NCI-H460 (cell line): ENCODE measurements at places on chromosomes 4 and X.

GRCh38 chr4:123350191-123350544 lies 46.4 kb upstream of the SPRY1 start:
- DNase-seq = no peak

- DNase-seq = no peak
Measured at GRCh38 chr4:121253961-121254360, 89.8 kb upstream of the TNIP3 start.

GRCh38 chr4:84672177-84672576 lies 89.2 kb downstream of the CDS1 start:
- no peak for DNase-seq

DNA sequence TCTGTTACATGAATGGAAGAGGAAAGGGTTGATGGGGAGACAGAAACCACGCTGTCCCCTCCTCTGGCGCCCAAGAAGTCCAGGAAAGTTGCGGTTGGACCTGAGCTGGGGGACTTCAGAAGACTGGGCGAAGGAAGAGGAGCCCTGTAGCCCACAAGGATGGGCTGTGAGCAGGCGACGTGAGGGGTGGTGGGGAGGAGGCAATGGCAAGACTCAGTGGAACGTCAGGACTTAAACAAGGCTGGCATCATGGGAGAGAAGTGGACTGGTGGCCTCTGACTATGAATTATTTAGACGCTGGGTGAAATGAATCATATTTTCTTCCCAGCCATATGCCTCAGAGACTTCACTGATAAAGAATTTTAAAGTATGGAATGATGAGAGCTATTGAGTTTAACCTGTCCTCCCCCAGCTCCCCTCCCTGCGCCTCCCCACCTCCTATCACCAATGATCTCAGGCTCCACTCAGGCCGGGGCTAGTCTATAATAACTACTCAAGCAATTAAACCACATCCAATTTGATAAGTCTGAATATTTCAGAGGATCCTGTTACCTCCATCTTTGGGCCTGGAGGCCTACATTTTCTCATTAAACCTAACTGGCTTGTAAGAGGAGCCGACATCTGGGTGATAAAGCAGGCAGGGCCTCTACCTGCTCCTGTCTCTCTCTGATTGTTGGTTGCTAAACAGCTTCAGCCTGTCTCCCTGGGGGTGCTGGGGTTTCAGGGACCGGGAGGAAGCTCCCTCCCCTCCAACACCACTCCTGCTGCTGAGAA lies 63.6 kb downstream of the SMIM20 start:
- no peak for DNase-seq

- no peak for DNase-seq
Measured at GRCh38 chrX:16966752-16967448, 20.4 kb downstream of the REPS2 start.

DNA sequence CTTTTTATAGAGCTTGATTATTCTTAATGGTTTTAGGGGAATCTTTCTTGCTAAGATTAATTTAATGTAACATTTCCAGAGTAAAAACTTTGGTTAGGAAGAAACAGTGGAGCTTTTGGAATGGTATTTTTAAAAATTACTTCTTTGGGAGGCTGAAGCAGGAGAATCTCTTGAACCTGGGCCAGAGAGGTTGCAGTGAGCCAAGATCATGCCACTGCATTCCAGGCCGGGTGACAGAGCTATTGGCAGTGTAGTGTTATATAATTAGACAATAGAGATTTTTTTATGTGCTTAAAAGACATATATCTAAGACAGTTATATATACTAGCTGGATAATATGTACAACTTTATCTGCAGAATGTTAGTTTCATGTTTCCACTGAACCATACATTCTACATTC lies 585.6 kb downstream of the ADGRL3 start:
- no peak for DNase-seq

DNA sequence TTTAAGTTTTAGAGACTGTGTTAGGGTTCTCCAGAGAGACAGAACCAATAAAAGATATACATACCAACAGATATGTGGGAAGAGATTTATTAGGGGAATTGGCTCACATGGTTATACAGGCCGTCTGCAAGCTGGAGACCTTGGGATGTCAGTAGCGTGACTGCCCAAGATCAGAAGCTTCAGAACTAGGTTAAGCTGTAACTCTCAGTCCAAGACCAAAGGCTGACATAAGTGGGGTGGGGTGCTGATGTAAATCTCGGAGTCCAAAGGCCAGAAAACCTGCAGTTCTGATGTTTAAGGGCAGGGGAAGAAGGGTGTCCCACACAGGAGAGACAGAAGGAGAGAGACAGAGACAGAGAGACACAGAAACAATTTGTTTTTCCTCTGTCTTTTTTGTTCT lies 10.5 kb downstream of the CLDN34 start:
- no peak for DNase-seq

DNA sequence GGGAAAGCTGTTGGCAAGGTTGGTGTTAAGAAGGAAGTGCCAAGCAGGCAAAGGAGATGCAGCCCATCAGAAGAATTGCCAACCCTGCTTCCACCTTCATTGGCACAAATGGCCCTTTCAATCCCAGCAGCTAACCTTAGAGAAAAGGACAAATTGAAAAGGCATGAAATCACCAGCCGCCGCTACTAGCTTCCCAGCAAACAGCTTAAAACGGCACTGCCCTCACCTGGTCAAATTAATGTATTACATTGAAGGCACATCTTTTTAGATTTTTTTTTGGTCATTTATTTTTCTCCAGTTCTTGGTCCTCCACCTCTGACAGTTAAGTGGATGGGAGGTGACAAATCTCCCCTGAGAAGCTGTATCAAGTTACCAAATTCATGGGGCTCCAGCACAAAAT lies 51.0 kb upstream of the NHSL2 start:
- peak; percentile 33 for DNase-seq

DNA sequence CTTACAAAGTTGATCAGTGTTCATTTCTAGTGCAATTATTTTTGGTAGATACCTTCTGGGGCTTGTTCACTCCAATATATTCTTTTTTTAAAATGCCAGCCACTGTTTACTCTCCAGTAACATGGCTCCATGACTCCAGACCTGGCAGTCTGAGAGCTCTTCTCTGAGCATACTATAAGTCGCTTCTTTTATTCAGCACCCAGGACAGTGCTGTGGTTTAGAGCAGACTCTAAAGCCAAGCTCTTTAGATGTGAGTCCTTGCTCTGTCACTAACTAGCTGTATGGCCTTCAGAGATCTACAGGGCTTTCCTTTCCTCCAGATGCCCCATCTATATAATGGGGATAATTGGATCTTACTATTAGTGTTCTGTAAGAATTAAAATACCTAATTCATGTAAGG lies 200.2 kb upstream of the FAM241A start:
- no peak for DNase-seq

- DNase-seq = no peak
Measured at GRCh38 chr4:113943863-113944262, 35.6 kb downstream of the ARSJ start.

GRCh38 chr4:144614850-144615585 lies 30.9 kb upstream of the HHIP start:
- no peak for DNase-seq

DNA sequence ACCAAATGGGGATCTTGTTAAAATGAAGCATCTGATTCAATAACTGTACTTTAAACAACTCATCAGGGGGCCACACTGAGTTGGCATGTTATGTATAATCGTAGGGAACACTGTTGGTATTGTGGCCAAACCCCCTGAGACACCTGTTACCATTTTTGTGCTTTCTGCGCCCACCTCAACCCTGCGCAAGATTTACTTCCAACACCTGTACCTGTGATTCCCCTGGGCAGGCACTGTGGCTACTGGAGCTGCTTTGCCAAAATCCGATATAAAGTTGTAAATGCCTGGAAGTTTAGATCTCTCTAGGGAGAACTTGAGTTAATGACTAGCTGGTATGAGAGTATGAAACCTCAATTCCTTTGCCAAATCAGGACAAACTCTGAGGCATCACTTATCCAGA lies 259.8 kb upstream of the ATOH1 start:
- no peak for DNase-seq

GRCh38 chrX:19899217-19899788 lies 11.9 kb upstream of the SH3KBP1 start:
- DNase-seq = no peak

DNA sequence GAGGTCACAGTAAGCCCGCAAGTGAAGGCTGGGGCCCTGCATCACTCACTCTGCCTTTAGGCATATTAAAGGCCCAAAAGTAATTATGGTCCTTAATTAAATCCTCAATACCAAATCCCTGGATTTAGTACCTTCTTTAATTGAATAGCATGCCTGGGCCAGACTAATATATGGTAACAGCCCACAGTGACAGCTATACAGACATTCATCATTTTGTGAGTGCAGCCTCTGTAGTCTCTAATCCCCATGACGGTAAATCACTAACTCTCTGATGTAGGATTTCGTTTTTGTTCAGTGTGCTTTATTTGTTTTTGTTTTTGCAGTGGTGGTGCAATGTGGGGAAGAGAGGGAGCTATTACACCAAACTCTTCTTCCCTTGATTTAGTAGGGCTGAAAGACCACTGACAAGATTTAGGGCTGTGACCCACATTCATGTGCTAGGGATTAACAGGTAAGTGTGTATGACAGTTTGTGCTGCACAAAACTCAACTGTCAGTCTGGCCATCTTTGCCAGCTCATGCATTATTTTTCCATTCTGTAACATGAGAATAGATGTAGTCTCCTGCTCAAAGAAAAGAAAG lies 60.6 kb upstream of the SLC39A8 start:
- peak; percentile 81 for DNase-seq

DNA sequence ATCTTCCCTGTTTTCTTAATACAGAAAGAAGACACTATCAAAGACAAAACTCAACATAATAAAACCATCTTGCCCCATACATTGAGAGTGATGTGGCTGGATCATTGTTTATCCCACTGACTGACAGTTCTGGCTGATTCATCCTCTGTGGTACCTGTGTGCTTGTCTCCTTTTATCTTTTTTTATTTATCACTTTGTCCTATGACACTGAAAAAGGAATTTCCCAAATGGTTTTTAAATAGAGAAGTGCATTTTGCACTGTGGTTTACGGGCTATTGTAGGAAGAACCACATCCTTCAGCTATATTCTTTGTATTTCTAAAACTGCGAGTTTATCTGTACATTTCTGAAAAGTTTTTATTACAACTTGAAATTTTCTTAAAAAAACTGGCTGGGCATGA lies 15.0 kb downstream of the TTC29 start:
- no peak for DNase-seq

DNA sequence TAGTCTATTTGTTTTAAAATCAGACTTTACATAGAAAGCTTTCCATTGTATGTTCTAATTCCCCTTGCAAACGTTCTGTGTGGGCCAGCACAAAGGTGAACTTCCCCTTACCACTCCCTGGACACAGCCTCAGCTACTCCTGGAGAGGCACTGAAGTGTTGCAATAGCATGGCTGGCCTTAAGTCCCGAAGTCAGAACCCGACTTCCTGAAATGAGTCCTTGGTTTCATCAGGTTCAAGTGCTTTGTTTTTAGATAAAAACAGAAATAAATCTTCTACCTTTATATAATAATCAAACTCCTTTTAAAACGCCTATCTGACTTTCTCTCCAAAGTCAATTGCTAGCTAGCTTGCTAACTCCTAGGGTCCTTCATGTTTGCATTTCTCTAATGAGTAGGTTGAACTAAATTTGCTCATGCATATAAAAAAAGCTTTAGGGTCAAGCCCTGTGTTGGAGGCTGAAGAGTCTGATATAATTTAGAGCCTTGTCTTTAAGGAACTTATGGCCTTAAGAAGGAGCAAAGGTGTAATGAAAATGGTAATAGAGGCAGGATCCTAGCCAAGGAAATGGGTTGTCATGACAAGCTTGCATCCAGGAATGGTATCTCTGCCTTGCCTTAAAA lies 9.0 kb downstream of the BMP3 start:
- DNase-seq = no peak

- DNase-seq = no peak
Measured at GRCh38 chr4:88743696-88744095, 46.1 kb upstream of the NAP1L5 start.

GRCh38 chr4:74675673-74676279 lies 118.5 kb downstream of the BTC start:
- peak; percentile 70 for DNase-seq

DNA sequence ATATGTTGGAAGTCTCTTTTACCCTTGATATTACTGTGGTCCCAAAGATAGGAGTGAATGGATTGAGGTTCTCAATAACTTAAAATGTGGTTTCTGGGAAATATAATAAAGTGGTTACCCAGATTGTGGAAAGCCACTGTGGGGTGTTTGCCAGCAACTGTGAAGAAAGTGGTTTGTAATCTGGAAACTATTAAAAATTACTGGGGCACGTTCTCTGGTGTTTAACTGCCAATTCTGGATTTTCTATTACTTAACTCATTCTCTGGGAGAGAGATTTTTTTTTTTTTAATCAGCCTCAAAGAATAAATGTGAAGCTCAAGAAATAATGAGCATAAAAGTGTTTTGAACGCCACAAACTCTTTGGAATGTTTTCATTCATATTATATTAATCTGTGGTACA lies 4.9 kb upstream of the CXCL6 start:
- no peak for DNase-seq

- DNase-seq = no peak
Measured at GRCh38 chrX:31024866-31025265, 47.0 kb downstream of the FTHL17 start.

- no peak for DNase-seq
Measured at GRCh38 chr4:101171747-101172146, 175.6 kb downstream of the PPP3CA start.

GRCh38 chrX:136204571-136204970 lies 46.6 kb downstream of the MAP7D3 start:
- DNase-seq = no peak

DNA sequence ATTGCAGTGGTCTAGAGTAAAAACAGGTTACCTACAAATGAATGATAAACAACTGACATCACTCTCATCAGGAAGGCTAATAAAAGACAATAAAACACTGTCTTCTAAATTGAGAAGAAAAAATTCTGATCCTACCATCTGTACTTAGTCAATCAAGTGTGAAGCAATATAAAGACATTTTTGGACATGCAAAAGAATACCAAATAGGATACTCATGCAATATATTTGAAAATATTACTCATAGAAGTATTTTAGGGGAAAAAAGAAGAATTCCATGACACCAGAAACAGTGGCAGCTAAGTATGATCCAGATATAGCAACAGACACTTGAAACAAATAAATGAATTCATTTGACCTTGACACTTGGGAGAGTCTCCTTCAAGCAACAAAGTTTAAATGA lies 63.8 kb upstream of the FAM120C start:
- no peak for DNase-seq

DNA sequence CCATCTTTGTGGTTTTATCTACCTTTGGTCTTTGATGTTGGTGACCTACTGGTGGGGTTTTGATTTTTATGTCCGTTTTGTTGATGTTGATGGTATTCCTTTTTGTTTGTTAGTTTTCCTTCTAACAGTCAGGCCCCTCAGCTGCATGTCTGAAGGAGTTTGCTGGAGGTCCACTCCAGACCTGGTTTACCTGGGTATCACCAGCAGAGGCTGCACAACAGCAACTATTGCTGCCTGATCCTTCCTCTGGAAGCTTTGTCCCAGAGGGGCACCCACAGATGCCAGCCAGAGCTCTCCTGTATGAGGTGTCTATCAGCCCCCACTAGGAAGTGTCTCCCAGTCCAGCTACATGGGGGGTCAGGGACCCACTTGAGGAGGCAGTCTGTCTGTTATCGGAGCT lies 199.3 kb upstream of the WDFY3 start:
- no peak for DNase-seq
